ENCODE measurements at places on chromosomes 3 and 15.

GRCh38 chr15:28260722-28261121, 61.3 kb downstream of the HERC2 start:
- DNase-seq, result no peak

DNA sequence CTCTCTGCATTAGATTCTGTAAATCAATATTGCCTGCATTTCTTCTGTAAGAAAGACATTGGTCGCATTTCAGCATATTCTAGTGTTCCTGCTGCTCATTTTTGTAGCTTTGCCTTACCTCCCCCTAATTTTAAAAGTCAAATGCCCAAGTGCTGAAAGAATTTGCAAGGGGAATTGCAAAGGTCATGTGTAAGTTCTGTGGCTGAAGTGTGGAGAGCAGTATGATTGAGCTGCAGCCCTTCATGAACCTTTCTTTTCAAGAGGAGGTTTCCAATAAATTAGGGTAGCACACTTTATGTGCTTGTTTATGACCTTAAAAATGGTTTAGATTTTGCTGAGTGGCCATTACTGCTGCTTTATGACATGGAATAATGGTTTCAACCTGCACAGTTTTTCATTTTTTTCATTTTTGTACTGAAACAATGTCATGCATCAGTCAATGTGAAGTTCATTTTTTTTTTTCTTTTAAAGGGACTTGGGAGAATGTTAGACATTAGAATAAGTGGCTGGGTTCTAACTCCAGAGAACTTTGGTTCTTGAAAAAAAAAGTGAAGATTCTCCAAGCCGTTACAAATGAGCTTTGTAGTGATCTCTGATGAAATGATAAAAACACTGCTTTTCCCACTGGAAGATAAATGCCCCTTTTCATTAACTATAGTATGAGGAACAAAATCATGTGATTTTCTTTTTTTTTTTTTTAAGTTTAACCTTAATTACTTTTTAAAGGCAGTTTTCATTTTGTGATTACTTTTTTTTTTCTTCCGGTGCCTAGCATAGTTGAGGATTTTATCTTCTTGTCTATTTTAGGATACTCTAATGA, 99.6 kb downstream of the MITF start:
- DNase-seq, result no peak

DNA sequence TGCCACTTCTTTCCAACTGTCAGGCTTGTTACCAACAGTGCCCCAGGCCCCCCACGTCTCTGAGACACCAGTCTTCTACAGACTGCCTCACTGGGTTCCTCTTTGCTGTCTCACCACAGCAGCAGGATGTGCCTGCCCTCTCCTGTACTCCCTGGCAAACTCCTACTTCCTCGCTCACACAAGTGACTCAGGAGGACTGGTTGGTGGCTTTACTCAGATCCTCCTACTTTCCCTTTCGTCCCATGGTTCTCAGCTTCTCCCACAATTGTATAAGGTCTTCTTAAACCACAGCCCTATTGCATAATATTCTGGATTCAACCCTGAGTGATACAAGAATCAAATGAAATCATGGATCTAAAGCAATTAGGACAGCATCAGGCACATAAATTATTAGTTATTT, 246.6 kb upstream of the PROK2 start:
- no peak for DNase-seq

DNA sequence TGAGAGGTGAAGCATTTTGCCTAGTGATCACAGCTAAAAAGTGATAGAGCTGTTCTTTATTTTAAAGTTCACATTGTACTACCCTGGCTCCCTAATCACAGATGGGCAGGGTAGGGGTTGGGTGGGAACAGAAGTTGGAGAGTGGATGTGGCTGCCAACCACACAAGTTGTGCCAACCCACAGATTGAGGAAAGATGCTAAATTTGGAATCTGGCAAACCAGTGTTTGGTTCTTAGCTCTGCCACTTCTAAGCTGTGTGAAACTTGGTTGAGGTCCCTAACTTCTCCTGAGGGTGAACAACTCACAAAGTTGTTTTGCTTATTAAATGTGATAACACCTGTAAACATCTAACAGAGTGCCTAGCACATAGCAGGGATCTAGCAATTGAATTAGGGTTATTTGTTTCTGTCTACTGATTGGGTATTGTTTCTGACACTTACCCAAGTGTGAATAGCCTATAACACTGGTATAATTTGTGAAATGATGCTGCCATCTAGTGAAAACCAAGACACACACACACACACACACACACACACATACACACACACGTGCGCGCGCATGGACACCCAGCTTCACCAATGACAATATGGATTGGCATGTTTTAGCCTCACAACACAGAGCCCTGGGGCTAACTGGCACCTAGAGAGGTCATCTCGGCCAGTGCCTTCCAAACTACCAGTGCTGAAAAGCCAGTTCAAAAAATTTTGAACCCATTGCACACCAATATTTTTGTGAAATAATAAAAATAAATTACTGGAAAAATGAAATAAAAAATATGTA, 25.3 kb downstream of the ADGRG7 start:
- DNase-seq, result no peak

DNA sequence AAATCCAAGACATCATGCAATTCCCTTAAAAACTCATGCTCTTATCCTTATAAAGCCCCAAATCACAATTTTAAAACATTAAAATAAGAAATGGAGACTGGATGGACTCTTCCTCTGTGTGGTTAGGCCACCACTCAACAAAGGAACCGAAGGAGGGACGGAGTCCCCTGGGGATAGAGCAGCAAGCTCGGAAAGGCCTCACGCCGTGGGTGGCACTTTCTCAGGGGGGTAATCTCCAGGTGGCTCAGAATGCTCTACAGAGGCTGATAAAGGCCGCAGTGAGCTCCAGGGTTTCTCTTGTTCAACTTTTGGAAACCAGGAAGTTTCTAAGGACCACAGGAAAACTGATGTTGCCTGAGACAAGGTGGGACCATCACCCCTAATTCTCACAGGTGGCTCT, 23.2 kb downstream of the CCR9 start:
- DNase-seq, result no peak

DNA sequence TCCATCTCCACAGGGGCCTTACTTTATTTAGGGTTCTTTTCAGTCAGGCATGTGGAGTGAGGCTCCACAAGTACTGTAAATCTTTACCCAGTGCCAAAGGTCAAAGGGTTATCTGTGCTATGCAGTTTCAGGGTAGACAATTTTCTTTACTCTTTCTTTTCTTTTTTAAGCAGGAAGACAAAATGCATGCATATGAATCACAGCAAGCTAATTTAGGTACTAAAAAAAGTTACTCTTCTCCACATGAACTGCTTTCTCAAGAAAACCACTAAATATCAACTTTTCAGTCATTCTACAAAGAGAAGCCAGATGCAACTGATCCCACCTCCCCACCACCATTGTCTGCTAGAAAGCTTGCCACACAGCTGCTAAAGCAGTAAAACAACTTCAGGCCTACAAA, 73.3 kb upstream of the PYGO1 start:
- no peak for DNase-seq

DNA sequence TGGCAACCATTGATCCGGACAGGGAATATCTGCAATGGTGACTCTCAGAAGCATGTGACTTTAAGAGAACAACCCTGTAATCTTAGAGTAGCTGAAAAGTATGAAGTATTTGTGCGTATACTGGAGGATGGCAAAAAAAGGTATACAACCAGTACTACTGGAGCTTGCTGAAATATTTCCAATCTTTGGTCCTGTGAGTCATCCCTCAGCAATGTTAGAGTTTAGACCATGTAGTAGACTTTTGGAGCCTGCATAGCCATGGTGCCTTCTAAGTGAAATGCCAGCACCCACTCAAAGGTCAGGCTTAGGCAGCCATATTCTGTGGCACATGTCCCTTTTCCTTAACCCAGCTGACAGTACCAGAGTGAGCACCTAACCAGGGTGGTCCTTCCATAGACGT, 429.4 kb downstream of the NTRK3 start:
- DNase-seq, result no peak

DNA sequence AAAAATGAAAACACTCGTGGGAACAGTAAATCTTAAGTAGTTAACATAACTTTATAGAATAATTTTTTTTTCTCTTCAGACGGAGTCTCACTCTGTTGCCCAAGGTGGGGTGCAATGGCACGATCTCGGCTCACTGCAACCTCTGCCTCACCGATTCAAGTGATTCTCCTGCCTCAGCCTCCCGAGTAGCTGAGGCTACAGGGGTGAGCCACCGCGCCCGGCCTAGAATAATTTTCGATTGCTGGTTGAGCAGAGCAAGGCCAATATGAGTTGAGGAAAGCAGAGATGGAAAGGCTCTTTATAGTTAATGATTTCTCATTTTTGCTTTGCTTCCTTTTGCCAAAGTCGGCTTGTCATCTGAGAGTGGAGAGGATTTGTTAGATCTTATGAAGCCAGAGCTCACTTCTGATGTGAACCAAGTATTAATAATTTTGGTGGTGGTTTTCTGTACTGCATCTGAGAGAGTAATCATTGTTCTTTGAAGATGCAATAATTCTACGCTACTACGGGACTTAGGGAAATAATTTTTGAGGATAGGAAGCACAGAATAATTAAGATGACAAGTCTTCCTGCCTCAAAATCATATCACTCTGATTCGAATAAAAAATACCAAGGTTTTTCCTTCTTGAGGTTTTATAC, 1.6 kb upstream of the GOLM2 start:
- no peak for DNase-seq

- no peak for DNase-seq
These were observed 292.4 kb downstream of the UBE2E2 start for GRCh38 chr3:23495507-23495906.
